ENCODE measurements at places on chromosomes 13 and 19.

- DNase-seq, result no peak
Measured at GRCh38 chr13:24381541-24382265, 72.3 kb downstream of the C1QTNF9 start.

- no peak for DNase-seq
Measured at GRCh38 chr13:26449063-26449848, 108.2 kb upstream of the WASF3 start.

GRCh38 chr19:49741210-49741844 lies 21.8 kb downstream of the TSKS start:
- no peak for DNase-seq

DNA sequence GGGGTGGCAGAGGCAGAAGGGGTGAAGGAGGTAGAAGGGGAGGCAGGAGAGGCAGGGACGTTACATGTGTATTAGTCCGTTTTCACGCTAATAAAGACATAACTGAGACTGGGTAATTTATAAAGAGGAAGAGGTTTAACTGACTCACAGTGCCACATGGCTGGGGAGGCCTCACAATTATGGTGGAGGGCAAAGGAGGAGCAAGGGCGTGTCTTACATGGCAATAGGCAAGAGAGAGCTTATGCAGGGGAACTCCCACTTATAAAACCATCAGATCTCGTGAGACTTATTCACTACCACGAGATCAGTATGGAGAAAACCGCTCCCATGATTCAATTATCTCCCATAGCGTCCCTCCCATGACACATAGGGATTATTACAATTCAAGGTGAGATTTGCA lies 19.0 kb upstream of the ACOD1 start:
- no peak for DNase-seq

DNA sequence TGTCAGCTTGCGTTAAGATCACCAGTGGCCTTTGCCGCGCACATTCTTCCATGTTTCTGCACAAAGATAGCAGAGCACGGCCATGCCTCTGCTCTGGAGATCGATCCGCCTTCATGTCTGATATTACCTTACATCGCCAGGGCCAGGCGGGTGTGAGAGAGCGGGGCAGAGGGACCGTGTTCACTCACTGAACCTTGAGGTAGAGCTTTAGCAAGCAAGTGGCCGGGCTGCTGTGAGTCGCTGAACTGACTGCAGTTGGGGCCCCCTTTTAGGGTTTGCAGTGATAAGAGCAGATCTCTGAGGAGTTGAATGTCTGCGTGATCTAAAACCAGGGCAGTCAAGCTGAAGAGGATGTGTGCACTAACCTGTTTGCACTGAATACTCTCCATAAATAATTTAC lies 275.4 kb upstream of the OBI1 start:
- no peak for DNase-seq

- DNase-seq, result no peak
Measured at GRCh38 chr19:44002212-44002565, 568 bp upstream of the ZNF230 start.

DNA sequence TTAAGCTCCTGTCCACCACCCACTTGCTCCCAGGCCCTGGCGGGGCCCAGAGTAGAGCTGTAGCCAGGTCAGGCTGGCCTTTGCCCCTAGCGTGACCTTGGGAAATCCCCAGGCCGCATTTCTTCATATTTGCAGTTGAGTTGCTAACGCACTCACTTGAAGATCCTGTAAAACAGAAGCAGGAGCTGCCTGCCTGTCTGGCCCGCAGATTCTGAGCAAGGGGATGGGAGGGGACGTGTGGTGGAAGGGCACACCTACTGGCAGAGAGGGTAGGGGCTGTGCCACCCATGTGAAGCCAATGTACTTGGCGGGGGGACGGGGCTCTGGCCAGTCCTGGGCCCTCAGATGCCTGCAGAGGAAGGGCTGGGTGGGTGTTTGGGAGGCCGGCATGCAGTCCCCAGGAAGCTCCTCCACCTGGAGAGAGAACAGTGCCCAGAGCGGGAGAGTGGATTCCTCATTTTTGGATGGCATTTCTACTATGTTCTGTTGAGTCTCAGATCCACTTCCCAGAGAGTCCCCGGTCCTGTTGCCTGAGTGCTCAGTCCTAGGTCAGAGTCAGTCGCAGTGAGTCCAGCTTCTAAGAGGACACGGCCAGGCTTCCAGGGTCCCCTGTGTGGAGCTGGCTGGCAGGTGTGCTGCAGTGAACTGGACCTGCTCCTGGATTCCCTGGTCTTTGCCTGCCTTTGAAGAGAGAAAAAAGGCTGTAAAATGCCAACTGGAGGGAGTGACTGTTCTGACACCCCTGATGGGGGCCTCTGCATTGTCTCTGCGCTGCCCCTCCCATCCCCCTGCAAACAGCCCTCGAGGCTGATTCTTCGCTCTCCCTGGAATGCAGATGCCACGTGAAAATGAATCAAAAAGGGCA lies 62.9 kb downstream of the GGACT start:
- no peak for DNase-seq

DNA sequence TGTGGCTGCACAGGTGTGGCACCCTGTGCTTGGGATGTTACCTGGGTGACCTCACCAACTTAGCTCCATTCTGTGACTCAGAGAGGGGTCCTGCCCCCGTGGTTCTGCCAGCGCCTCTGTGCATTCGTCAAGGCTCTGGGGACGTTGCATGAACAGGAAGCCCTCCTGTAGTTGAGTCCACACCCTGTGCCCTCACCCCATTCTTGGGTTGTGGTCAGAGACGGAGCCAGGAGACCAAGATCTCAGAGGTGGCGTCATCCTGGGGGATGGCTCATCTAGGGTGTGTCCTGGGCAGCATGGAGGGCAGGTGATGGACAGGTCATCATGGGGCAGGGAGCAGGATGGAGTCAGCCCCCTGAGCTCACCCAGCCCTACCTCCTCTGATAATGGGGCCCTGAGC lies 2.5 kb downstream of the COX6B2 start:
- DNase-seq, result no peak

DNA sequence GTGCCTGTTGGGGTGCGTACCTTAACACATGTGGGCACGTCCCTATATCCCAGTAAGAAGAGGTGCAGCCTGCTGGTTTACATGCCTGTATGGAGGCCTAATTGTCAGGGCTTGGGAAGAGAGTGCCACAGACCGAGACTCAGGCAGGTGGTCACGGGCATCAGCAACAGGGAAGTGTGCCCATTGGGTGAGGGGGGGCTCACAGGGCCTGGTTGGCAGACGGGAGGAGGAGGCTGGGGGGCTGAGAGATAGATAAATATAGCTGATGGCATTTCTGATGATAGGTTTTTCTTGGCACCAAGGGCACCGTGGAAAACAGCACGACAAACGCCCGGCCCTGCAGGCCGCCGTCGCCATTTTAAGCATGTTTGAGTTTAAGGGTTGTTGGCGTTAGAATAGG lies 37.6 kb downstream of the NFIX start:
- no peak for DNase-seq

DNA sequence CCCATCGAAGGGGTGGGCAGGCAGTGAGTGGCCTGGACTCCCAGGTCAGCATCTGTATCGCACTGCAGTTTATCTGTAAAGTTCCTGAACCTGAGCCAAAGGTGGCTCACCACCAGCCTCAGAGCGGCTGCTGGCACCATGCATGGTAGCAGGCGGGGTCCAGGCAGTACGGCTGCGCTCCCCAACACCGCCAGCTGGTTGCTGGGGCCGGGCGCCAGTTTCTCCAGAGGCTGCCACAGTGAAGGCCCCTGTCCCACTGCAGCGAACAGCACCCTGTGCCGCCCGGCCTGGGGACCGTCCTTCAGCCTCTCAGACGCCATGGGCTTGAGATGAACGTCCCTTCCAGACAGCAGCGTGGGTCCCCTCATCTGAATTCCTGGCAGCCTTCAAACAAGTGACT lies 109.8 kb downstream of the KDM4B start:
- DNase-seq, result no peak

- DNase-seq, result no peak
Measured at GRCh38 chr19:16887353-16888265, 1.2 kb upstream of the F2RL3 start.

DNA sequence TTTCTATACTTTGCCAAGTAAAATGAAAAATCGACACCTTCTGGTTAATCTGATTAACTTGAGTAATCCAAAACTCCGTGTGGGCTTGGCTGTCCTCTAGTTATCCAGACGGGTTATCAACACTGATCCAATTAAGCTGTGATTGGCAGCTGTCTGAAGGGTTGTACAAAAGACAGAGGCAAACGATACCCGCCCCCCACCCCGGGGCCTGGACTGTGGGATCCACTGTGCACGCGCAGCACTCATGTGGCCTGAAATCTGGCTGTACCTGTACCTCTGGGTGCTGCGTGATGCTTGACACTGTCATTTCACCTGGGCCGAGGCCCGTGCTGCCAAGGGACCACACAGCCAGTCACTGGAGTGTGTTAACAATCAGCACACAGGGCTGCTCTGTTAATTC lies 53.5 kb downstream of the COL4A2 start:
- no peak for DNase-seq

- no peak for DNase-seq
Measured at GRCh38 chr13:106354961-106355360, 180.5 kb downstream of the EFNB2 start.

- peak; percentile 65 for DNase-seq
Measured at GRCh38 chr19:932648-933552, 7.1 kb downstream of the ARID3A start.

- DNase-seq, result no peak
Measured at GRCh38 chr19:17542042-17542441, 13.4 kb upstream of the COLGALT1 start.

DNA sequence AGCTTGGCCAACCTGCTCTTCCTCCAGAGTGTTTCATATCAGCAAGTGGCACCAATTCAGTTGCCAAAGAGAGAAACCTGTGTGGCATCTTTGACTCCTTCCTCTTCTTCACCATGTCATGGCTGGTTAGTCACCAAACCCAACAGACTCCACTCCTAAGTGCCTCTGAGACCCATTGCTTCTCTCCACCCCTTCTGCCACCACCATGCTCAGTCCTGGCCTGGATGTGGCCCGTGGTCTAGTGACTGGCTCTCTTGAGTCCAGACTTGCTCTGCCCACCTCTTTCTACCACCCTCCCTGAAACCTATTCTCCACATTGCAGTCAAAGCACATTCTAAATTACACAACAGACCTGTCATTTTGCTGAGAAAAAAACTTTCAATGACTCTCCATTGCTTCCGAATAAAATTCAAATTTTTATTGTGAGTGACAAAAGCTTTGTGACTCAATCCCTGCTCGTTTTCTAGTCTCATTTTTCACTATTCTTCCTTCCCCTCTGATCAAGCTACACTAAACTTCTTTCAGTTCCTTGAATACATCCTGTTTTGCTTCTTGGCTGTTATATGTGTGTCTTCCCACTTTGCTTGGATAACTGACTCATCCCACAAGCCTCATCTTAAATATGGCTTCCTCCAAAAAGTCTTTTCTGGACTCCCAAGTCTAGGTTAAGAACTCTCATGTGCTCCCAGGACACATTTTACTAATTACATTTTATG lies 12.0 kb upstream of the TNFSF11 start:
- no peak for DNase-seq

DNA sequence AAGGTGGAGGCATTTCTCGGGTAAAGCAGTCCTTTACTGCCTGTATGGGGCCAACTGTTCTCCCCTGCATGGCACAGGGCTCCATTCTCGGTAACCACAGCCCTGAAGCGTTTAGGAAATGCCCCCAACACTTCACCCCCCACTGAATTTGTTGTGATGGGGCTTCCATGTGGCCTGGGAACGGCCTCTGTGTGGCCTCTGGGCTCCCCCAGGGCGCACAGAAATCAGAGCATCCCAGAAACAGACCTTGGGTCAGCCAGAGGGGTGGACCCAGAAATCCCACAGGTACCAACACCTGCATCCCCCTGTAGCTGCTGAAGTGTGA lies 153.7 kb upstream of the VSTM2B start:
- DNase-seq, result no peak

DNA sequence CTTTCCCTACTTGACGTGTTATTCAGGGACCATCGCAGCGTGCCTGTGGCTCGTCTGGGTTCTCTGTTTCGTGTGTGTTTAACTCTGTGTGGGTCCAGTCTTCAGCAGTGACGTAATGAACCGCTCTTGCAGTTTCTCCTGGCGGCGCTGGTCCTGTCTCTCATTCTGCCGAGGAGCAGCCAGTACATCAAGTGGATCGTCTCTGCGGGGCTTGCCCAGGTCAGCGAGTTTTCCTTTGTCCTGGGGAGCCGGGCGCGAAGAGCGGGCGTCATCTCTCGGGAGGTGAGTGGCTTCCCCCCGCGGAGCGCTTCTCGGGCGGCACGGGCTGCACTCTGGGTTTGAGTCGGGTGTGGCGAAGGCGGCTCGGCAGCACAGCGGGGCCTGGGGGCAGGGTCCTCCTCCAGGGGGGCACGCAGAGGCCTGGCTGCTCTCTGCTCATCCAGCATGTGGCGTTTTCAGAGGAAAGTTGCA lies 36.3 kb upstream of the TFDP1 start:
- no peak for DNase-seq

DNA sequence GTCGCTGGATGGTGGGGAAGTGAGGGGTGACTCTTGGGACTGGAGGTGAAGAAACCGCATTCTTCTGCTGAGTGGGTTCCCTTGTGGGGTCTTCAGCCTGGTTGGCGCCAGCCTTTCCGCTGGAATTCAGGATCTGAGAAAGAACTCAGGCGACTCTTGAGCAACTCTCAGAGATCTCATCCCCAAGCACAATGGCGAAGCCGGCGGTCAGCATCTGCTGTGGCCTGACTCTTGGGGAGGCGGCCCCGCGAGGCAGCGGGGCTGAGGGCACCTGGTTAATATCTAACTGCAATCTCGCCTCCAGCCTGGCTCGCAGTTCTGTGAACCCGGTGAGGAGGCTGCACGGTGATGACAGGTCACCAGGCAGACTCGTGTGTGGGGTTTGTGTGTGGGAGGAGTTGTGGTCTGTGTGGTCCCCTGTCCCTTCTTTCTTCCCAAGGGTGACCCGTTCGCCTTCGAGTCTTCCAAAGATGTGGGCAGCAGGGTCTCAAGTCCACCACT lies 883 bp downstream of the ZNF441 start:
- DNase-seq, result peak; percentile 32

GRCh38 chr13:52903320-52903719 lies 54.9 kb upstream of the PCDH8 start:
- DNase-seq, result no peak

DNA sequence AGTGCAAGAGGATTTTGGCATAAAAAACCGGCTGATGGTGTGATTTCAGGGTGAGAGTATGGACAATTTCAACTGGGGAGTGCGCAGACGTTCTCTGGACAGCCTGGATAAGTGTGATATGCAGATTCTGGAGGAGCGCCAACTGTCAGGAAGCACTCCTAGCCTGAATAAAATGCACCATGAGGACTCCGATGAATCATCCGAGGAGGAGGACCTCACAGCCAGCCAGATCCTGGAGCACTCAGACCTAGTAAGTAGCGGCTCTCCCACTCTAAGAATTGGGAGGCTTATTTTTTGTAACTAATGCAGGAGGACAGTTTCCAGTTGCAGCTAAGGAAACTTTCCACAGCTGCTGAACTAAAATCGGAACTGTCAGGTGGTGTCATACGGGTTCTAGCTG lies 53.6 kb downstream of the ZAR1L start:
- DNase-seq, result no peak

- DNase-seq, result no peak
Measured at GRCh38 chr13:36986462-36987240, 12.5 kb downstream of the ALG5 start.

- DNase-seq, result no peak
Measured at GRCh38 chr13:75587679-75588078, 38.1 kb downstream of the UCHL3 start.
